ENCODE measurements at places on chromosomes 13 and 19. TPM values are rescaled to one million over a fixed set of nuclear protein-coding genes. Genes with fewer than 3 reads are reported as not detected.

Gene MUC16
- 0.07 TPM for total RNA-seq

DNA sequence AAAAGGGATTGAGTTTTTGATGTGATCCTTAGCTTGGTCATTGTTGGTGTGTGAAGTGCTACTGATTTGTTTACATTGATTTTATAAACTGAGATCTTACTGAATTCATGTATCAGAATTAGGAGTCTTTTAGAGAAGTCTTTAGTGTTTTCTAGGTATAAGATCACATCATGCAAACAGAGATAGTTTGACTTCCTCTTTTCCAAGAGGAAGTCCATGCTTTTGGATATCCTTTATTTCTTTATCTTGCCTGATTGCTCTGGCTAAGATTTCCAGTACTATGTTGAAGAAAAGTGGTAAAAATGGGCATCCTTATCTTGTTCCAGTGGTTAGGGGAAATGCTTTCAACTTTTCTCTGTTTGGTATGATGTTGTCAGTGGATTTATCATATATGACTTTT is 561.2 kb upstream of the SLITRK1 start:
- no peak overlapping the region for H3K4me3 ChIP-seq
- H3K36me3 ChIP-seq, result no peaks in the 10 kb centered on the region
- DNase-seq, result no peak
- H3K4me1 ChIP-seq, result no peaks in the 10 kb centered on the region
- no peaks in the 10 kb centered on the region for H3K27me3 ChIP-seq

DNA sequence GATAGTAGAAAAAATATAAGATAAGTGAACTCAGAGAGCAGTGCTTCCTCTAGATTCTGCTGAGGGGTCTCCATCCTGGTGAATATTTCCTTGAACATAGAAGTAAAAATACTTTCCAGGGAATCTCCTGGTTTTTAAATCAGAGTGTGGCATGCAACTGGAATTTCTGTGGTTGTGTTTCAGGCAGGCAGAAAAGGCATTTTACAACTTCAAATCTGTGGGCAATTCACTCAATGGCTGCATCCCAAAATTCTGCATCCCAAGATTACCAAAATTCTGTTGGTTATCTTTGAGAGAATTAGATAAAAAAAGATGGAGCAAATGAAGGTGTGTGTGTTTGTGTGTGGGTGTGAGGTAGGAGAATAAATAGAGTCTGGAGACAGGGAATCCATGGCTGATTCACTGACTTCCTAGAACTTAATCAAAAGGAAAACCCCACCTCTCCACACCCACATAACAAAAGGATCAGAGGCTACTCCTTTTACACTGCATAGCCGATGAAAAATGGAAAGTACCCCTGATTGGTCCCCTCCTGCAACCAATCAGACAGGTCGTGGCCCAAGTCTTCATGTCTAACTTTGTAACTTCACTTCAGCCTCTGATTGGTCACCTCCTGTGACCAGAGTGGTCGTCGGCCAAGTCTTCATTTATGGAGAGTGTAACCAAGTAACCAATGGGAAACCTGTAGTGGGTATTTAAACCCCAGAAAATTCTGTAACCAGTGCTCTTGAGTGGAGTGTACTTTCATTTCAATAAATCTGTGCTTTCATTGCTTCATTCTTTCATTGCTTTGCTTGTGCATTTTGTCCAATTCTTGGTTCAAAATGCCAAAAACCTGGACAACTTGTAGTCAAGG is 112.8 kb downstream of the DLEU7 start:
- H3K4me1 ChIP-seq, result no peaks in the 10 kb centered on the region
- no peak overlapping the region for H3K4me3 ChIP-seq
- no peak overlapping the region for H3K27ac ChIP-seq
- no peaks in the 10 kb centered on the region for H3K27me3 ChIP-seq

Gene ZNF728
- total RNA-seq, result 2.3 TPM

DNA sequence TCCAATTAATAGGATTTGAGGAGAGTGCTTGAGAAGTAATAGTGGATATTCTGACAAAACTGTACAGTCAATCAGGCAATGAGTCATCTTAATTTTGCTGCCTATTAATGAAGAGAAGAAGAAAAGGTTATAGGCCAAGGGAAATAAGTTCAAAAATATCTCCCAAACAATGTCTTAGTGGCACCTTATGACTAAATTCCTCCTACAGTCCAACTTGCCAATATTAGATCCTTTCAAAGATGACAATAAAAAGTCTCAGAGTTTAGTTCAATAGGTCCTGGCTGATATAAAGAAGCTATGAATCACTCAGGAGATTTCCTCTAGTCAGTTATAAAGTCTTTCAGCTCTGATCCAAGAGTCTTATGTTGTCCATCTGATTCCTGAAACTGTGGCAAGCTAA is 27.9 kb downstream of the UGGT2 start:
- no peak for DNase-seq
- H3K4me1 ChIP-seq, result no peaks in the 10 kb centered on the region
- H3K36me3 ChIP-seq, result no peaks in the 10 kb centered on the region
- H3K27ac ChIP-seq, result no peak overlapping the region
- H3K4me3 ChIP-seq, result no peak overlapping the region

DNA sequence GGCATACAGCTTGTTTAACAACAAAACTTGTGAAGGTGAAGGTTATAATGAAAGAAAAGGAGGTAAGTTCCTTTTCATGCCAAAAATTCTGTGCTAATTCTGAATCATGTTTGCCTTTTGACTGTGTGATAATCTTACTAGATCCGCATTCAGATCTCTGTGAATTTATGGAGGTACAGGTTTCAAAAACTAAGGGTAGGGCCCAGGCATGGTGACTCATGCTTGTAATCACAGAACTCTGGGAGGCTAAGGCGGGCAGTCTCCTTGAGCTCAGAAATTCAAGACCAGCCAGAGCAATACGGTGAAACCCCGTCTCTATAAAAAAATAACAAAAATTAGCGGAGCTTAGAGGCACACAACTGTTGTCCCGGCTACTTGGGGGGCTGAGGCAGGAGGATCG is 45.9 kb downstream of the PCDH9 start:
- no peak overlapping the region for H3K4me3 ChIP-seq
- no peaks in the 10 kb centered on the region for H3K36me3 ChIP-seq
- H3K27ac ChIP-seq, result no peak overlapping the region
- no peaks in the 10 kb centered on the region for H3K27me3 ChIP-seq
- no peak for DNase-seq
- H3K4me1 ChIP-seq, result no peaks in the 10 kb centered on the region

- no peaks in the 10 kb centered on the region for H3K36me3 ChIP-seq
- H3K4me3 ChIP-seq, result no peak overlapping the region
- H3K27me3 ChIP-seq, result no peaks in the 10 kb centered on the region
- H3K27ac ChIP-seq, result no peak overlapping the region
- DNase-seq, result no peak
Measured at GRCh38 chr13:106522898-106523525, 12.4 kb downstream of the EFNB2 start.

DNA sequence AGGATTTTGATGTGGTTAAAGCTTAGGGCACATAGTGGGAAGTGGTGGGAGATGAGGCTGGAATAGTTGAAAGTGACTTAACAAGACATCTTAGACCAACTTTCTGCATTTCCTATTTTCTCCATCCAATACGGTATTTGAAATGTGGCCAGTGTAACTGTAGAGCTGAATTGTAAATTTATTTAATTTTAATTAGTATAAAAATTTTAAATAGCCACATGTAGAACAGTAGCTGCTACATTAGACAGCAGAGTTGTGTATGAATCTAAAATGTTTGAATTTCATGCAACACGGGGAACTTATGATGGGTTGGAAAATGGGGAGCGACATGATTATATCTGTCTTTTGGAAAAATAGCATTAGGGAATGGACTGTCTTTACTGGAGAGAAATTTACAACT is 7.1 kb upstream of the SCEL start:
- H3K4me3 ChIP-seq, result no peak overlapping the region
- no peaks in the 10 kb centered on the region for H3K27me3 ChIP-seq
- H3K36me3 ChIP-seq, result no peaks in the 10 kb centered on the region
- H3K27ac ChIP-seq, result no peak overlapping the region
- no peak for DNase-seq

DNA sequence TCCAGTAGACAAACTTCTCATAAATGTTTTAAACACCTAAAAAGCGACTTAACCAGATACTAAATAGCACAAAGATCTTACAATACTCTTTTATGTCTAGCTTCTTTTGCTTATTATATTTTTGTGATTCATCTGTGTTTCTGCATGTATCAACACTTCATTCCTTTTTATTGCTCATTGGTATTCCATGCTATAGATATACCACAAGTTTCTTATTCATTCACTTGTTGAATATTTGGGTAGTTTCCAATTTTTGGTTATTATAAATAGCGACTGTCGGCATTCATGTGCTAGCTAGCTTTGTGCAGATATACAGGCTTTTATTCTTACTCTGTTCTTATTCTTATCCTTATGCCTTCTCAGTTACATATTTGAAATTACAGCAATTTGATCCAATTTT is 50.0 kb upstream of the RGCC start:
- H3K4me3 ChIP-seq, result no peak overlapping the region
- H3K4me1 ChIP-seq, result no peaks in the 10 kb centered on the region
- no peaks in the 10 kb centered on the region for H3K36me3 ChIP-seq
- no peak for DNase-seq
- no peaks in the 10 kb centered on the region for H3K27me3 ChIP-seq

Gene NOTCH3
- total RNA-seq, result 14.1 TPM

GRCh38 chr13:40170091-40170490 is 496.4 kb downstream of the FOXO1 start:
- H3K4me3 ChIP-seq, result no peak overlapping the region
- H3K4me1 ChIP-seq, result no peaks in the 10 kb centered on the region
- no peak overlapping the region for H3K27ac ChIP-seq
- H3K27me3 ChIP-seq, result no peaks in the 10 kb centered on the region

- H3K27ac ChIP-seq, result no peak overlapping the region
- H3K27me3 ChIP-seq, result no peaks in the 10 kb centered on the region
- H3K4me3 ChIP-seq, result no peak overlapping the region
- H3K4me1 ChIP-seq, result no peaks in the 10 kb centered on the region
- no peak for DNase-seq
Measured at GRCh38 chr13:100532836-100533435, 55.7 kb downstream of the GGACT start.

- H3K27ac ChIP-seq, result no peak within 1 kb of the TSS
- no peaks in the 10 kb centered on the region for H3K4me1 ChIP-seq
- DNase-seq, result no peak
- no peak within 1 kb of the TSS for H3K4me3 ChIP-seq
Measured at GRCh38 chr13:95552539-95553441, at the start of gene CLDN10. TSS of gene CLDN10 (plus strand) at chr13:95552720. CDS start at chr13:95552754, 34 bp downstream.

GRCh38 chr13:39297023-39297422 is 258.8 kb downstream of the NHLRC3 start:
- no peaks in the 10 kb centered on the region for H3K36me3 ChIP-seq
- H3K4me3 ChIP-seq, result no peak overlapping the region
- H3K27me3 ChIP-seq, result no peaks in the 10 kb centered on the region
- H3K4me1 ChIP-seq, result no peaks in the 10 kb centered on the region
- no peak for DNase-seq
- no peak overlapping the region for H3K27ac ChIP-seq

- H3K36me3 ChIP-seq, result peaks cover 6% of the 10 kb centered on the region
- no peak overlapping the region for H3K4me3 ChIP-seq
- no peaks in the 10 kb centered on the region for H3K4me1 ChIP-seq
- no peak overlapping the region for H3K27ac ChIP-seq
- no peaks in the 10 kb centered on the region for H3K27me3 ChIP-seq
Measured at GRCh38 chr13:27120011-27120410, 51.6 kb downstream of the USP12 start.

Gene YJEFN3
- 5.7 TPM for total RNA-seq

- no peaks in the 10 kb centered on the region for H3K4me1 ChIP-seq
- no peak for DNase-seq
- peaks cover 82% of the 10 kb centered on the region for H3K36me3 ChIP-seq
Measured at GRCh38 chr19:10688545-10689280, 12.5 kb upstream of the QTRT1 start.

DNA sequence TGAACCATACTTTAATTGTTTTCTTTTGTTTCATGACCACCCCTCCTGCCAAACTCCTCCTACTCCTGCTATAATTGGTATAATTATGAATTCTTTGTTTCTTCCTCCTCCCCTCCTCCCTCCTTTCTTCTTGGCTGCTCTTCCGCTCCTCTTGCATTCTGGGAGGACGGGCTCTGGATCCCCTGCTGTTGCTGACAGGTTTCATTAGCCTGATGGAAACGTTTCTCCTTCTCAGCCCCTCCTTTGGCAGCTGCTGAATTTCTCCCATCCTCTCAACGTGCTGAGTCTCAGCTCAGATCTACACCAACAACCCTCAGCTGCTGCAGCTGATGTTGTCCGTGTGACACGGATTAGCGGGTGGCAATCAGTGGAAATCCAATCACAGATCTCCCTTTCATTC is 97.1 kb upstream of the UBAC2 start:
- no peaks in the 10 kb centered on the region for H3K4me1 ChIP-seq
- peaks cover 10% of the 10 kb centered on the region for H3K27me3 ChIP-seq
- H3K27ac ChIP-seq, result no peak overlapping the region

GRCh38 chr19:32067685-32068084 is 277.7 kb upstream of the ZNF507 start:
- H3K27me3 ChIP-seq, result peaks cover 10% of the 10 kb centered on the region
- no peak for DNase-seq
- no peak overlapping the region for H3K27ac ChIP-seq
- no peaks in the 10 kb centered on the region for H3K4me1 ChIP-seq
- H3K36me3 ChIP-seq, result no peaks in the 10 kb centered on the region
